Urinary bladder (tissue), 4 donors: ENCODE measurements at places on chromosomes 5 and 9. TPM values are rescaled to one million over a fixed set of nuclear protein-coding genes. Genes with fewer than 3 reads are reported as not detected.

RMND5B gene
- 18.1 TPM for total RNA-seq

NCS1 gene
- total RNA-seq = 32.5 TPM

CAMK2A gene
- total RNA-seq = 1.8 TPM

CTSV gene
- 0.42 TPM for total RNA-seq

FOXI1 gene
- total RNA-seq = not detected

SLC23A1 gene
- total RNA-seq = not detected

EQTN gene
- 0.74 TPM for total RNA-seq

DNA sequence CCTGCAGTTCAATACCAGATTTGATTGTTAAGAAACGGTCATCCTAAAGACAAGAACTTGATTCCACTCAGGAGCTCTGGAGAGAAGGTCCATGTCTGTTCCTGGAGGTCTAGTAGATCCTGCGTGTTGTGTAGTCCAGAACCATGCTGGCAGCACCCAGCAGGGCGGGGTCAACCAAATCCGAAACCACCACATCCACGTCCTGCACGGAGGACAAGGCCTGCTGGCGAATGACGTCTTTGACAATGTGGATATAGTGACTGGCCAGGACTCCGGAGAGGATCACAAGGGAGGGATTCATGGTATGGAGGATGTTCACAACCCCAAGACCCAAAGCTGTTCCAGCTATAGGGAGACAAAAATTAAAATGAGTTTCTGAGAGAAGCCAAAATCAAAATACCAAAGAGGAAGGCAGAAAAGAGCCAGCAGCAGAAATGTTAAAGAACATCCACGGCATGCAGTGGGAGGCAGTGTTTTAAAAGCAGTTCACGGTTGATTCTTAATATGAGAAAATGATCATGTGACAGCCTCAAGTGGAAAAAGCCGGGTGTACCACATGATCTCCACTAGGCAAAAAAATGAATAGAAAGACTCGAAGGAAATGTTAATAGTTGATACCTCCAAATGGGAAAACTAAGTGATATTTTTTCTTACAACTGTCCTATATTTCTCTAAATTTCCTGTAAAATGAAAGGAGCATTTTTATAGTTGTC, 26.7 kb downstream of the CLTA start:
- DNase-seq = no peak

DNA sequence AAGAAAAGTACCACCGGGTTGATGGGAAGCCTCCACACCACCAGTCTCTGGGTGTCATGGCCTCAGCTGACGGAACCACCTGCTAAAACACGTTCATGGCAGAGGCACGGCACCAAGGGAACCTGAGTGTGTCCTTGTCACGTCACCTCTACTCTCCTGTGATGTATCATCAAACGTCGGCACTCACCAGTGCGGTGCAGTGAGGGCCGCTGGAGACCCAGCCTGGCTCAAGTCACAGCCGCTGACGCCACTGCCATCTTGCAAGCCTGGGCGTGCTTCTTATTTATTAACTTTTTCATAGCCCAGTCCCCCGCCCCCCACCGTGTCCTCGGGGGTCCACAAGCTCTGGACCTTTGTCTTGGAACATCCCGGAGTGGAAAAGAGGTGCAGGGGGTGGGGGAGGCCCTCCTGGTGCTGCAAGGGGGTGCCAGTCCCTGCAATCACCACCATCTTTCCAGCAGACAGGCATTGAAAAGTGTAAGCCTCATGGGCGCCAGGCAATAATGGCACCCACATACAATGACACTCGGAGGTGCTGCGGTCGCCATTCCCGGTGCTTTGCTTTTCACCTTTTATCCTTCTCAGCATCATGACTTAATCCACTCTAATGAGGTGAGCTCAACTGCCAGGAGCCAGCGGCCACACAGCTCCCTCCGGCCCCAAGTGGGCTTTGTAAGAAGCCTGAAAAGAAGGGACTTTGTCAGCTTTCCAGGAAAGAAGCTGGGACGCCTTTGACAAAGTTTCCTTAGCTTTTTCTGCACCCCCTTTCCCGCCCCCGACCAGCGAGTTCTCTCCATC, 202.3 kb upstream of the IRX1 start:
- DNase-seq = no peak

DNA sequence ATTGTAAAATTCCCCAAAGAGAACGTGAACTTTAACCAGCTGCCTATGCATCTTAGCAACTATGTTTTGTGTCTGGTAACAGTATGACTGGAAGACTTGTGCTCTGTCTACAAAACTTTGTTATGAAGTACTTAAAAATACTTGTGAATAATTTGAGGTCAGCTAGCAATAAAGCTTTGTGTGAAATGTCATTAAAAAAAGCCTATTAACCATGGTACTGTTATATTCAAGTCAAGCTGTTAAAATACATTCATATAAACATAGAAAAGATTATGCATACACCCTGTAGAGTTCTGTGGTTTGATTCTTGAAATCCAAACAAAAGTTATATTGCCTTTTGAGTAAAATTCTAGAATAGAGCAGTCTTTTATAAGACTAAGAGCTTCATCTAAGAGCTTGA, 60.1 kb downstream of the VCAN start:
- no peak for DNase-seq

GRCh38 chr9:72443855-72444254, 77.6 kb upstream of the TMC1 start:
- DNase-seq = no peak

- no peak for DNase-seq
These were observed 151.5 kb downstream of the SEMA6A start for GRCh38 chr5:116423141-116423540.

DNA sequence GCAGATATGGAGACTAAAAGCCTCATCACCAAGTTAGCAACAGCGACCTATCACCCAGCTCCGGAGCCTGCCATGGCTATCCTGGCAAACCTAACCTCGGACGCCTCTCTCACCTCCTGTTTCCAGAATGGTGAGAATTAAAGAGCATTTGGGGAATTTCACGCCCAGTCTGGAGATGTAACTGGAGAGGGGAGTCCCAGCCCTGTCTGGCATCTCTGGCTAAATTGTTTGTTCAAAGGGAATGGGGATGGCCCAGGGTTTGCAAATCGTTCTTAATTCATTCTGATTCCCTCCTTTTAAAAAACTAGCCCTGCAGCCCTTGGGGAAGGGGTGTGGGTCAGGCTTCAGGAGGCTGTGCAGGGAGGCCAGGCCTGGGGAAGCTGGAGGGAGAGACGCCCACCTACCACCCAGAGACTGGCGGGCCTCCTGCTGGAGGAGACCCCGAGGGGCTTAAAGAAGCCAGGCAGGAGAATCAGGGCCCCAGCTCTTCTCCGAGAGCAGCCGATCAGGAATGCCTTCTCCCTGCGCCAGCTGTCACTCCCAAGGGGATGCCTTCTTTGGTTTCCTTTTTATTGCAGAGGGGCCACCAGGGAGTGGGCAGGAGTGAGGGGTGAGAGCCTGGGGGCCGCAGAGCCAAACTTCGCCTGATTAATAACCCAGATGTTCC, 964 bp upstream of the COL5A1 start:
- DNase-seq = no peak

DNA sequence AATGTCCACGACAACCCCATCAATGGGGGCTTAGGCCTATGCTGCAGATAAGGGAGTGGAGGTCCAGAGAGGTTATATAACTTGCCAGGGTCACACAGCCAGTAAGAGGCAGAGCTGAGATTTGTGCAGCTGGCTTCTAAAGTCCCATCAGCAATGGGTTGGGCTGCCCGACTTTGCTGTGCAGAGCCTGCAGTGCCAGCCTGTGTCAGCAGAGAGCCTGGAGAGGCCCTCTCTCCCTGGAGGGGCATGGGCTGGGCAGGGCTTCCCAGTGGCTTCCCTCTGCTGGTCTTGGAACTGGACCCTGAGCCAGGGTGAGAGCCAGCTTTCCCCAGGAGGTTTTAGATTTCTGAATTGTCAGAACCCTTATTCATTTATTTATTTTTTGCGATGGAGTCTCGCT, 77.2 kb upstream of the RAPGEF1 start:
- DNase-seq = no peak

DNA sequence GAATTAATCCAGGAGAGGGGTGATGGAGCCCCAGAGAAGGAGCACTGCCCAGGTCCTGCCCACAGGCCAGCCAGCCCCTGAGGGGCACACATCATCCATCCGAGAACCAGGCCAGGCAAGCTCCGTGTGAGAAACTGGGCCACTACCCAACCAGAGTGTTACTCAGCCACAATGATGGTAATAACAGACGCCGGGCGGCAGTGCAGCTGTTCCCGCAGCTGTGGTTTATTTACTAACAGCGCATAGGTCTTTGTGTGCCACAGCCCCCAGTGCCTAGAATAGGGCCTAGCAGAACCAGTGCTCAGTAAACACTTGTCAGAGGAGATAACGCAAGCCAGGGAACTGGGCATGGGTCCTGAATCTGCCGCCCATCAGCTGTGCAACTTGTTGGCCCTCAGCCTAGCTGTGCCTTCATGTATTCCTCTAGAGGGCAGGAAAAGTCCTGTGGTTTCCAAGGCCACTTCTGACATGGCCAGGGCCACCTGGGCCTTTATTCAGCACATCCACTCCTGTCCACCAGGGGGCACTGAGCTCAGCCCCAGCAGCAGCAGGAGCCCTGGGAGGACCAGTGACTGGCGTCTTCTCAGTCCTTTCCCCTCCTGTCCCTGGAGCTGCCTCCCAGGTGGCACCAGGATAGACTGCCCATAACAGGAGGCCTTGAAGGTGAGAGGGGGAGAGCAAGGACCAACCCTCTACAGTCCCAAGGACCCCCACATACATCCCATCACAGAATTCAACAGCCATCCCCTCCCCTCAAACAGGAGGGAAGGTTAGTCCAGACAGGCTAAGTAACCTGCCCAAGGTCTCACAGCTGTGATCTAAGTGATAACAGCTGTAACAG, 2.1 kb downstream of the MXD3 start:
- no peak for DNase-seq

- no peak for DNase-seq
These were observed 142.1 kb upstream of the NMUR2 start for GRCh38 chr5:152547202-152547601.

GRCh38 chr9:94932652-94933510, 206.4 kb downstream of the AOPEP start:
- DNase-seq = no peak

- DNase-seq = no peak
These were observed 75.3 kb downstream of the COL23A1 start for GRCh38 chr5:178514851-178515418.

DNA sequence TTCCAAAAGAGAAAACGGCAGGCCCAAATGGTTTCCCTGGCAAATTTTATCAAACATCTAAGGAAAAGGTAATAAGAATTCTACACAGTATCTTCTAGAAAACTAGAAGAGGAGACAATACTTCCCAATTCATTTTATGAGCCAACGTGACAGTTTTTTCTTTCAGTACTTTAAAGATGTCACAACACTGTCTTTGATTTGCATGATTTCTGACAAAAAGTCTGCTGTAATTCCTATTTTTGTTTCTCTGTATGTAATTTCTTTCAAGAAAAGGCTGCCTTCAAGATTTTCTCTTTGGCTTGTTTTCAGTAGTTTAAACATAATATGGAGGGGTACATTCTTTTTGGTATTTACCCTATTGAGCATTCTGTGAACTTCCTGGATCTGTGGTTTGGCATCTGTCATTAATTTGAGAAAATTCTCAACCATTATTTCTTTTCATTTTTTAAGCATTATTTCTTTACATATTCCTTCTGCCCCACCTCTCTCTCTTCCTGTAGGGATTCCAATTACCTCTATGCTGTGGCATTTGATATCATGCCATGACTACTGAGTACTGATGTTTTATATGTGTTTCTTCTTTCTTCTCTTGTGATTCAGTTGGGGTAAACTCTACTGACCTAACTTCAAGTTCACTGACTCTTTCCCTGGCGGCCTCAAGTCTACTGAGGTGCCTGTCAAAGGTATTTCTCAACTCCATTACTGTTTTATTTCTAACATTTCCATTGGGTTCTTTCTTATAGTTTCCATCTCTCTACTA, 32.2 kb downstream of the ANKS6 start:
- DNase-seq = no peak

DNA sequence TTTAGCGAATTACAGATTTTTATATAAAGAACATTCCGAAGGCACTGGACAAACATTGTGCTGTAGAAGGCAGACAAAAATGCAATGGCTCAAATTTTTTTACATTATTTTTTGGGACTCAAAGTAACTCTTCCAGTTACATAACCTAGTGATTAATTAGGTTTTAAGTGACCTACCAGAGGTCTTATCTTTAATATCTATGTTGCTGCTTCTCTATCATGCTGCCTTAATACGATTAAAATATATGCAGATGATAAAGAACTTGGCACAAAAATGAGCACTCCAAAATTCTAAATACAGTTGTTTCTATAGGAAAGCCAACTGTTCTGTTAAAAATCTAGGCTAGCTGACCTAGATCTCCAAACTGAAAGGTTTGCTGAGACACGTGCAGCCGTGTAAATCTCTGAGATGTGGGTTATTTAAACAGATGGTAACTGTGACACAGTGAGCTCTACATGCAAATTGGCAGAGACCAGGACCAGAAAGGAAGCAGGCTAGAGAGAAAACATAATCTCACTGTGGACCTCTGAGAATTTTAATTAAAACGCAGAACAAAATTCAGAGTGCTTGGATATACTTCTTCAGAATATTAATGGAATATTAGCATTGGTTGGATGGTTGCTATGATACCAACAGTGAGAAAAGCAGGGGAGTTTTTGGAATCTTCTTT, 56.2 kb downstream of the CAMK4 start:
- no peak for DNase-seq

DNA sequence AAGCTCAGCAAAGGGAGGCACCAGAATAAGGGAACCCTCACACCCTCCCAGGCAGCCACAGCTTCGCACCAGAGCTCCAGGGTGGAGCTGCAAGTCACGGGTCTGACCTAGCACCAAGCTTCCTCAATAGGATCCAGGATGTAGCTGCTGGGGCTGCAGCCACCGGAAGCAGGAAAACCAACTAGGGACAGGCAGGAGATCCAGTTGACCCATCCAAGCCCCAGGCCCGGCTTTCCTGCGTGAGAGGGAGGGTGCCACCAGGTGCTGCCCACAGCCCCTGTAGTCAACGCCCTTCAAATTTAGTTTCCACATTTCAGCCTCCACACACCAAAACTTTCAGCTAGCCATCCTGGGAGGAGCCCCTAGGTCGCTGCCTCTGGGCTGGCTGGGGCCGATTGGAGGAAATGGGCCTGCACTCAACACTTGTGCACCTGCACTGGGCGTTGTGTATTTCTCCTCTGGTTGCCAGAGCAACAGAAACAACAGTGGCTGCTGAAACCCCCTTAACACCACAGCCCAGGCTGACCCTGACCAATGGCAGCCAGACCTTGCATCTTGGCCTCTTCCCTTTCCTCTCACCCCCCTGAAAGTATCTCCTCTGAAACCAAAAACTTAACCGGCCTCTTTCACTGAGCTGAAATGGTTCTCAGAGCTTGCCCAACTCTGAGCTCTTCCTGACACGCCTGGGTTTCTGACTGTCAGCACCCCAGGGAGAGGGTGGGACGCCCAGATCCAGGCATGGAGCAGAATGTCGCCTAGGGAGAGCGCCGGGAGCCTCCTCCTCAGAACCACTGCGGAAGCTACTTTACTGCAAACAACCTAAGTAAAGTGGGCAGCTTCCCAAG, 226.5 kb upstream of the MAP3K1 start:
- no peak for DNase-seq

DNA sequence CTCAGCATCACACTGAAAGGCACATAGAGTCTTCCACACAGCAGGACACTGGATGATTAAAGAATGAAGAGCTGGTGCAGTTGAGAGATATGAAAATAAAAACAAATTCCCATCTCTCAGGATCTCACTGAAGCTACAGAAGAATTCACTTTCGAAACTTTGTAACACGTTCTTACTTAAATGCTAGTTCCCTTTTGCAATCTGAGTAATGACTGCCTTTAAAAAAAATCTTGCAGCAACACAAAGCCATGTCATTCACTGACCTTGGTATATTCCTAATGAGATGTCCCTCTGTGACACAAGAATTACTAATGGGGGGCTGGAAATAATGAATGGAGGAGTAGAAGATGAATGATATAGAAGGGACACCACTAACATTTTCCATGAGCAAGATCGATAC, 201.8 kb downstream of the GLIS3 start:
- DNase-seq = no peak

- no peak for DNase-seq
These were observed 16.4 kb downstream of the RFK start for GRCh38 chr9:76377791-76378190.
